Urinary bladder (tissue), 4 donors: ENCODE measurements at places on chromosomes 5 and 9. TPM values are rescaled to one million over a fixed set of nuclear protein-coding genes. Genes with fewer than 3 reads are reported as not detected.

Gene NEUROG1
- not detected for total RNA-seq

Gene PCDH1
- 21.1 TPM for total RNA-seq

Gene ANKS6
- 8.8 TPM for total RNA-seq

Gene DNM1
- total RNA-seq, result 68.3 TPM

Gene GFI1B
- total RNA-seq, result 0.26 TPM

Gene GLDC
- 0.74 TPM for total RNA-seq

Gene PCDHGA6
- 9.6 TPM for total RNA-seq

Gene LCN2
- 1.9 TPM for total RNA-seq

Gene LRRC19
- total RNA-seq, result 0.11 TPM

Gene SLC45A2
- not detected for total RNA-seq

Gene CXXC5
- 28.0 TPM for total RNA-seq

Gene GOLM1
- 37.4 TPM for total RNA-seq

Gene GABRA1
- total RNA-seq, result 0.21 TPM

Gene ACOT12
- 0.21 TPM for total RNA-seq

Gene ZNF782
- 29.7 TPM for total RNA-seq

Gene FOXE1
- total RNA-seq, result not detected

Gene FBLL1
- 2.4 TPM for total RNA-seq

Gene MRPL50
- 26.6 TPM for total RNA-seq

Gene CCNO
- total RNA-seq, result 1.6 TPM

Gene RASGRF2
- total RNA-seq, result 5.0 TPM

Gene MORN5
- total RNA-seq, result 8.4 TPM

Gene PRDM9
- total RNA-seq, result not detected

Gene DMGDH
- 3.1 TPM for total RNA-seq

Gene TMEM38B
- total RNA-seq, result 15.0 TPM

Gene TBC1D9B
- 46.4 TPM for total RNA-seq

Gene UNC13B
- 11.3 TPM for total RNA-seq

Gene CARD9
- total RNA-seq, result 3.2 TPM

Gene SPINK7
- not detected for total RNA-seq
